ENCODE measurements at places on chromosomes 5 and 9.

DNA sequence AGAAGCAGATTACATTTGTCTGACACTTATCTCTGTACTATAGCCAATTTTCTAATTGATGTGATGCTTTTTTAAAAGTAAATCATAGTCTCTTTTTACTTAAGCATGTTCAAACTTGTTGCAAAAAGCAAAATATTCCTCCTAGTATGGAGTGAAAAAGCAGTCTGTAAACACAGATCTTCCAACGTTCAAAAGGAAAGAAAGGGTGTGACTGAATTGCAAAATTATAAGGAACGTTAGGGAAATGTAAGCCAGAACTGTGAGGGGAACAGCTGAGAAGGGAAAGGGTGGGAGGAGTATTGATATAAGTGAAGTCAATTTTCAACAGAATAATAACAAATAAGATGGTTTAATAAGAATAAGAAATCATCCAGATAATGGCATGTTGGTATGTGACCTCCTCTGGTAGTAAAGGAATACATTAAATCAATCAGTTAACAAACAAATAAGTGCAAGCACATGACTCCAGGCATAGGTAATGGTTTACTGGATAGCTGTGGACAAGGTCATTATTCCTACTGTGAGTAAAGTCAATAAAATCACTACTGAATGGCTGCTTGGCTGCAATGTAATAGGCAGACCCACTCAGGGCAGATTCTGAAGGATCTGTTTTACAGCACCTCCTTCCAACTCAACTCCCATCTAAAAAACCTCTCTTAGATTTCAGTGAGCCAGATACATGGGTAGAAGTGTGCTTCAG lies 239.1 kb upstream of the NMUR2 start:
- DNase-seq = no peak

- peak; percentile 14 for DNase-seq
Observed at GRCh38 chr9:106287091-106287631, 575.8 kb upstream of the ZNF462 start.

GRCh38 chr5:98570661-98571191 lies 202.7 kb upstream of the RGMB start:
- DNase-seq = peak; percentile 12

- no peak for DNase-seq
Observed at GRCh38 chr9:131663288-131663687, 76.6 kb downstream of the RAPGEF1 start.

DNA sequence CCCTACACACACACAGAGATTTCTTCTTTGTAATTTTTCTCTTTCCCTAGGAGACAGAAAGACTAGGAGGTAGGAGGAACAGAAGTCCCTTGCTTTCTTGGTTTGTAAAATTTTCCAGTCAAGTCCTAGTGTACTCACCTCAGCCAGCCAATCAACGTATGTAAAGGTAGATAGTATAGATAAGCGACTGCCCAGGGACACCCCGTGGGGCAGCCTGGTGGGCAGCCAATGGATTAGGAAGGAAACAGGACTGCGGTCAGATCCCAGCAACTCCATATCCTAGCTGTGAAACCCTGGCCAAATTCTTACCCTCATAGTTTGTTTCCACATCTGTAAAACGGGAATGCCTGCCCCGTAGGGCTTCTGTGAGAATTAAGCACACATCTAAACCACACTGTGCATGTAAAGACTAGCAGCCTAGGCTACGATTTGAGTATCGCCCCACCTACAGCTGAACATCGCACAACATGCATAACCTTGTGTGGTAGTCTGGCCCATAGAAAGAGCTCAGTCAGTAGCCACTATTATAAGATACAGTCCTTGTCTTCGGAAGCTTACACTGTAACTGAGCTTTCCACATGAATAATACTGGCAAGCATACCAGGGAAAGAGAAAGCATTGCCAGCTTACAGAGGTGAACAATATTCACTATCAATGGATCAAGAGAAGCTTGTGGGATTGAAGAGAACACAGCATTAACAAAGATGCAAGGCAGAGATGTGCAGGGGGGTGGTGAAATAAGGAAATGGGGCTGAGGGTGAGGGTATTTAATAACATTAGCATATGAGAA lies 353.4 kb upstream of the PANK3 start:
- no peak for DNase-seq

DNA sequence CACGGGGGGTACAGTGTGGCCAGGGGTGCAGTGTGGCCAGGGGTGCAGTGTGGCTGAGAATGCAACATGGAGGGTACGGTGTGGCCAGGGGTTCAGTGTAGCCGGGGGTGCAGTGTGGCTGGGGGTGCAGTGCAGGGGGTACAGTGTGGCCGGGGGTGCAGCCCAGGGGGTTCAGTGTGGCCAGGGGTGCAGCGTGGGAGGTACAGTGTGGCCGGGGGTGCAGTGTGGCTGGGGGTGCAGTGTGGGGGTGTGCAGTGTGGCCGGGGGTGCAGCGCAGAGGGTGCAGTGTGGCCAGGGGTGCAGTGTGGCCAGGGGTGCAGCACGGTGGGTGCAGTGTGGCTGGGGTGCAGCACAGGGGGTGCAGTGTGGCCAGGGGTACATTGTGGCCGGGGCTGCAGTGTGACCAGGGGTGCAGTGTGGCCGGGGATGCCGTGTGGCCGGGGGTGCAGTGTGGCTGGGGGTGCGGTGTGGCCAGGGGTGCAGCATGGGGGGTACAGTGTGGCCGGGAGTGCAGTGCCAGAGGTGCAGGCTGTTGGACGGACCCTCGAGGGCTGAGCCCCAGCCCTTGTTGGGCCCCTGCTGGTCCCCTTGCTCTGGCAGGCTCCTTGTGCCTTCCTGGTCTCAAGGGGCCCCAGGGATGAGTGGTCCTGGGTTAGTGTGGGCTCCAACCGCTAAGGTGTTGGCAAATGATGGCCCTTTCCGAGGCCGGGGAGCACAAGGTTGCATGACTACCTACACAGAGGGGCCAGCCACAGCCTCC lies 17.9 kb downstream of the TPPP start:
- DNase-seq = no peak

GRCh38 chr9:80094176-80094771 lies 522.5 kb downstream of the TLE4 start:
- DNase-seq = no peak

DNA sequence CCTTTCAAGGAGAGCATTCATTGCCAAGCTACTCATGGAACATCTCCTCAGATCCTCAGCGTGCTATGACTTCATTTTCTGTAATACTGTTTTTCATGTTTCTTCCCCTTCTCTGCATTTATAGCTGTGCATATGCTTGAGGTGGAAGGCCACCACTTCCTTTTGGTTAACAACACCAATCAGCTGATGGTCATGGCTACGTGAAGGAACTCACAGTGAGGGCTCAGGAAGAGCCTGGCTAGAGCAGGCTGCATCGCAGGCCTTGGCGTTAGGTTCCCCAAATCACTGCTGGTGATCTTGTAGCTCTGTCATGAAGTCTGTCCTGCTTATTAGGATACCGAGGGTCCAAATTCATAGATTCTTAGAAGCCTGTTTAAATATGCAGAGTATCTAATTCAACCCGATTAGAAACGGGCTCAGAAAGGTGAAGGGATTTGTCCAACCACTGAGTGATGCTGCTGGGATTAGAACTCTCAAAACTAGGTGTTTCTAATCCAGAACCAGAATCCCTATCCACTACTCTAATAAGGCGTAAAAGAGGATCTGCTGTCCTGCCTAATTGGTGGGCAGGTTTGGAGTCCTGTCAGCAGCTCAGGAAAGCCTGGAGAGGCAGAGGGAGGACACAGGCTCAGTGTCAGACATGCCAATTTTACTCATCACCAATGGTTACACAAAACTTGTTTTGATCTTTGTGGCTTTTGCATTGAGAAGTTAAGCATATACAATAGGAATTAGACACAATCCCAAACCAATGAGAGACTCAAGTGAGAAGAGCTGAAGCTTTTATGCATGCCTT lies 7.5 kb downstream of the SYK start:
- DNase-seq = no peak

DNA sequence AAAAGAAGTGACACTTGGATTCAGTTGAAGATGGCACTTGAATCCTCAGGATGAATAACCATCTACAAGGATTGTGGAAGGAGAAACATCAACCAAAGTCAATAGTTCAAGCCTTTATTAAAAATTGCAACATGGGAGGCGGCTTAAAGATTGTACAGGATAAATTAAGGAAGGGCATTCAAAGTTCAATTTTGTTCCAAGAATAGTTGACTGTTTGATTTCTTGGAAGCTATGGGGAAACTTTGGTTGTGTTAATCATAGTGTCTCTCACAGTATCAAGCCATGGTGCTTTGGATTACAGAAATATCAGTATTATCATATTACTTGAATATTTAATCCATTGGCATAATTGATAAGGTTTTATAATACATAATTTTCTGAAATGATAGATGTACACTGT lies 1844.3 kb downstream of the MAT2B start:
- DNase-seq = no peak

DNA sequence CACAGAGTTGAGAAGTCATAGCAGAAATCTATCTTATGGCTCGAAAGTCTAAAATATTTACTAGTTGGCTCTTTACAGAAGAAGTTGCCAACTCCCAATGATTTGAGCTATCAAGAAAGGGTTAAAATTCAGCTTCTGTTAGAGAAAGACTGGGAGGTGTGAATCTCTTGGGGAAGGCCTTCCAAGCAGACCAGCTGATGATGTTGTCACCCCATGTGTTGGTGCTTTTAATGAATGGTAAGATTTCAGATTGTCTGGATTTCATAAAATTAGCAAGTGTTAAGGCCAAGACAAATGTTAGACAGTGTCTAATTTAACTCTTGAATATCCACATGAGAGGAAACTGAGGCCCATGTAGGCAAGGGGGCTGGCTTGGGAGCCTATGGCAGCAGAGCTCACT lies 63.9 kb downstream of the PPARGC1B start:
- no peak for DNase-seq

GRCh38 chr9:123426406-123426805 lies 70.4 kb downstream of the CRB2 start:
- DNase-seq = no peak
